Frontal cortex (tissue), 4 donors: ENCODE measurements at places on chromosomes 5 and 9. TPM values are rescaled to one million over a fixed set of nuclear protein-coding genes. Genes with fewer than 3 reads are reported as not detected.

The BTNL3 gene
- total RNA-seq = not detected

The CNTNAP3 gene
- 29.3 TPM for total RNA-seq

The TMC1 gene
- 0.82 TPM for total RNA-seq

The NMUR2 gene
- total RNA-seq = not detected

The CLIC3 gene
- total RNA-seq = not detected
